CD4-positive, alpha-beta T cell treated with Interferon alpha-2 for 1 hour (primary cell): ENCODE measurements at places on chromosomes 6 and 20.

- no peak for DNase-seq
Measured at GRCh38 chr6:34890533-34890925, 1.5 kb downstream of the ANKS1A start.

DNA sequence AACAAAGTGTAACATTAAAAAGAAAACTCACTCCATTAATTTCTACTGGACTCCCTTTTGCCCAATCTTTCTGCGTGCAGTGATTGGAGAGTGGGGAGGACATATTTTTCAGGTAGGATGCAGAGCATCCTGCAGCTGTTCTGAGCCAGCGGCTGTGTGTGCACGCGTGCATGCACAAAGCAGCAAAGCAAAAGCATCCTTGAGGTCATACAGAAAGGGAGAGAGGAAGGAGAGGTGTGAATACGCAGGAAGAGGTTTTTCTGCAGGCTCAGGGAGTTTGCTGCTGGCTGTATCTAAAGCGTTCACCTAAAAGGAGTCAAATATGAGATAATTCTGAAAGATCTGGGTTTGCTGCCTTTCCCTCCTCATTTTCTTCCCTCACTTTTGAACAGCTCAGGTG lies 108.4 kb downstream of the HUS1B start:
- no peak for DNase-seq

- no peak for DNase-seq
Measured at GRCh38 chr20:5667705-5668528, 82.3 kb upstream of the SHLD1 start.

GRCh38 chr6:144990784-144991183 lies 705.6 kb downstream of the UTRN start:
- no peak for DNase-seq

DNA sequence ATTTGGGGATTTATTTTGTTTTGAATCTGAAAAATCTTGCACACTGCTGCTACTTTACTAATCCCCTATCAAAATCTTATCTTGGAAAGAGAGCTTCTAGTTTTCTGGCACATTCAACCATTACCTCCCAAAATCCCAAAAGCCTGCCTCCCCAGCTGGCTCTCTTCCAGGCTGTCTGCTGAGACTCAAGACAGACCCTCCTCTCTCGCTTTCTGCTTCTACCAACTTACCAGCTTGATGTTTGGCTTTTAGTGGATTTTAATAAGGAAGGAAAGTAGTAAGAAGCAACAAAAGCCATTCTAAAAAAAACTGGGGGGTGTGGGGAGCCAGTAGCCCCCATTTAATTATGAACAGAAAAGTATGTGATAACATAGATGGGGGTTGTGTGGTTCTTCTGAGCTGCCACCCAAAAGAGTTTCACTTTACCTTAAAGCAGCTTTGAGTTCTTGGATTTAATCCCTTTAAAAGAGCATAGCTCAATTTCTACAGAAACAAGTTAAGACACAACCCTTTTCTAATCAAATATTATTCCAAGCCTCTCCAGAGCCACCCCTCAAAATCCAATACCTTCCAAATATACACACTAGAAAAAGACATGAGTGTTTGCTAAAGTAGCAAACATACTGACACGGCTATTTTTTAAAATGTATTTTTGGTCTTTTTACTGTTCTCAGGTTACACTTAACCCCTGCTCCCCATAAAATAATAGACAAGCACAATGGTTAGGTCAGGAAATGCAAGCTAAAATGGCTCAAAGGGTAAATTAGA lies 71.7 kb downstream of the ATP9A start:
- no peak for DNase-seq

- no peak for DNase-seq
Measured at GRCh38 chr20:50431066-50431450, 79.1 kb upstream of the PTPN1 start.

DNA sequence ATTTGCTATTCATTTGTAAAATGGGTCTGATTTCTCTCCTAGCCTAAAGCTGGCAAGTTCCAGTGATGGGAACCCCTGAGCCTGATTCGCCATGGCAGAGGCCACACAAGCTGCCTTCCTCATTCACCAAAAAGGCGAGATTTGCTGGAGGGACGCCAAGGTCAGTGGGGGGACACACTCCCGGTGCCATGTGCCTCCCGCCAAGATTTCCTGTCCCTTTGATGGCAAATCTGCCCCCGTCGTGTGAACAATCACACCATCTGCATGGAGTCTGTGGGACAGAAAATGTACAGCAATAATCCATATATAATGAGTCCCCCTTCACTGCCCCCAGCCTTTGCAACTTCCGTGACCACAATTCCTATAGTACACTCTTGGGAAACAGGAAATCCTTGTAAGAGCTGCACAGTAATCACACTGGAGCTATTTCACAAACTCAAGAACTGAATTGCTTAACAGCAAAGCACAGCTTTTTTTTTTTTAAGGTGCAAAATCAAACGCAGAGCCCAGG lies 15.7 kb upstream of the IGF2R start:
- peak; percentile 18 for DNase-seq

DNA sequence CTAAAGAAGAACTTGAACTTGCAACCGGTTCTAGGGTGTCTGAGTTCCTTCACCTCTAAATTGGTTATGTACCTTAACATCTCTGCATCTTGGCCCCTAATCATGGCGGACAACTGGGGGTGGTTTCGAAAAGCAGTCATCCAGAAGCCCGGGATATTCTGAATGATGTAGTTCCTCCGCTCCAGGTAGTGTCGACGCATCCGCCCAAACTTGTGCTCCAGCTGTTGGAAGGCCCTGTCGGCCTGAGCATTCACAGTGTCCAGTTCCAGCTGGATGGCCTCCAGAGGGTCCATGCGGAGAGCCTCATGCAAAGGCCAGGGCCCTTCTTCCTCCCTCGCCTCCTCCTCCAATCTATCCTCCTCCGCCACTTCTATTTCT lies 887 bp downstream of the TSPYL1 start:
- no peak for DNase-seq

- DNase-seq: no peak
Measured at GRCh38 chr6:170081556-170081955, 209.3 kb downstream of the DLL1 start.

GRCh38 chr6:166627875-166628801 lies 1.1 kb upstream of the RPS6KA2 start:
- peak; percentile 63 for DNase-seq

GRCh38 chr20:23419995-23420901 lies 1.0 kb downstream of the NAPB start:
- peak; percentile 50 for DNase-seq

DNA sequence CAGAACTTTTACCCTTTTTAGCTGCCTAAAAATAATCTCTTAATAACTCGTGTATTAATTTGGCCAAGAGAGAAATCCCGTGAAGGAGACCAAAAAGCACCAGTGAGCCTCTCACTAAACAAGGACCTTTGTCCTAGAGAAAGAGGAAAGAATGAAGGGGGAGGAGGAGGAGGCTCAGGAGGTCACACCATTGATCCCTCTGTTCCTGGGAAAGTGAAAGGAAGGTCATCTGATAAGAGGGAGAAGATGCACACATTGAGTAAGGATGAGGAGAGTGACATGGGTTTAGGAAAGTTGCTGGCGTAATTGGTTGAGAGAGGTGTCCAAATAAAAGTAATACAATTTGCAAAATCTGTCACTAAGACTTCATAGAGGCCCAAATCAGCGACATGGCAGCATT lies 49.2 kb downstream of the HLA-DPB1 start:
- DNase-seq: no peak

GRCh38 chr20:19321176-19321575 lies 108.7 kb downstream of the SLC24A3 start:
- no peak for DNase-seq

DNA sequence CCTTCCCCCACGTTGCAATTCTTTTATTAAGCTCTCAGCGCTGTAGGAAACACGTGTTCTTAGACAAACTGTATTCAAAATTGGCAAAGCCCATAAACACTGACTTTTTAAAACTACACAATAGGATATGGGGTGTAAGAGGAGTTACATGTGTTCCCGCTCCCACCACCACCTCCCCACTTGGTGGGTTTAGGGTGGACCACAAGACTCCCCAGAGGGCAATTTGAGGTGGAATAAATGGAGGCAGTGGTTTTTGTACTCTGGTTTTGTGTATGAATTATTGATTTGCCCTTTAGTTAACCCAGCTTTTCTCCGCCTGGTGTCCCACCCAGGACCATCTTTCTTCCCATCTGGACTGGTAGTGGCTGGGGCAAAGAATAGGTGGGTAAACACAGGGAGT lies 3.7 kb downstream of the UQCC2 start:
- no peak for DNase-seq

DNA sequence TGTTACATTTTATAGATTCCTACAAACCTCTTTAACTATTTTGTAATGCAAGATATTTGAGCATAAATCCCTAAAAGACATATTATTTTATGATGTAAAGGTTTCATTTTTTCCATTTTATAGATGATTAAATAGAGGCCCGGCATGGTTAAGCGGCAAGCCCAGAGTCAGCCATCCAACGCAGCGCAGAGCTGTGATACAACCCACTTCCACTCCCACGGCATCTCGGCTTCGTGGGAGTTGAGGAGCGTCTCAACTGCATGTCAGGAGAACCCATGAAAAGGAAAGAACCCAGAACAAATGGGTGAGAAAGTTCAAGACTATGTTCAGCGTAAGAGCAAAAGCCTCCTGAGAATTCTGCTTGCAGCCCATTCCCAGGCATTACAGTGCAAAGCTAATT lies 488.2 kb downstream of the PRKN start:
- no peak for DNase-seq

DNA sequence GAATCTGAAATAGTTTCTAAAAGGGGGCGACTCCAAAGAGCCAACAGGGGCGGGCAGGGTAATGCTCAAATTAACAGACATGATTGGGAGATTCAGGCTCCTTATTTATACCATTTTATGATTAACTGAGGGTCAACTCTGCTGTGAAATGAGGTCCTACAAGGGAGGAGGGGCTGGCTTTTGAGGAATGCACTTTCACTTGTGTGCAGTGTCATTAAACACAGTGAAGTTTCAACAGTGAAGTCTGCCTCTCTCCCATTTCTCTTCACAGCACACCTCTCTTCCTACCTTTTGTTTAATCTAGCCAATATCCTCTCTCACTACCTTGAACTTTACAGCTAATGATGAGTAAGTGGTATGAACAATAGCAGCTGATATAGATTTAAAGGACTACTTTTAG lies 557.3 kb upstream of the CITED2 start:
- DNase-seq: no peak

DNA sequence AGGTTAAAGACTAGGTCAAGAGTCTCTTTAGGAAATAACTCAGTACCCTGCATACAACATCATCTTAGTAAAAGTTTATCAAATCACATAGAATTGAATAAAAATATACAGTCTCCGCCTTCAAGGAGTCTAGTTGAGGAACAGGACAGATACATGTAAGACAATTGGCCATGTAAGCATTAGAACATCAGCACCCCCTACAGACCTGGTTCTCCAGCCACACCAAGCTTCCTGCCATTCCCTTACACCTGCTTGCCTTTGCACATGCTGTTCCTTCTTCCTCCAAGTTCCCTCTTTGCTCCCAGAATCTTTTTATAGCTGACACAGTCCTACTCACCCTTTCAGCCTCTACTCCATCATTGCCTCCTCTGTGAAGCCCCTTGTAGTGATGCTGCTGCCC lies 187.8 kb upstream of the LRFN2 start:
- DNase-seq: no peak

DNA sequence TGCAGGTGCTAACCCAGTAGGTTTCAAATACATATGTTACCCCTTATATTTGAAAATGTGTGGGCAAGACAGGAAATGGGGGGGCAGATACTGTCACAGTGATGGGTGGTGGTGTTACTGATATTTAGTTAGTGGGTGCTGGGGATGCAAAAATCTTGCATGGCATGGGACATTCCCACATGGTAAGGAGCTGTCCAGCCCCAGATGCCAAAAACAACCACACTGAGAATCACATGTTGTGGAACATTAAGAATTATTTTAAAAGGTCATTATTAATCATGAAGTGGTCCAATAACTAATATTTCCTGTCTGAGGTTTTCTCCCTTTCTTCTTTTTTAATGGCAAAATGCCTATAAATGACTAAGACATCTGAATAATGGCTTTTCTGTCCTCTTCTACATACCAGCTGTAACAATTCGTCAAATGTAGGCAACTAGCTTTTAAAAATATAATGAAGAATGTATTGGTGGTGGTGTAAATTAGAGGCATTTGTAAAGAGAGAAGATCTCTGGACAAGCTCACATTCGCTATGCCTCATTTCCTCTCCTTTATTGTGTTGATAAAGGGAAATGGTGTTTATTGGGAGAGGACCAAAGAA lies 57.3 kb upstream of the SLC35B3 start:
- DNase-seq: no peak

- no peak for DNase-seq
Measured at GRCh38 chr6:100979267-100979666, 98.1 kb upstream of the ASCC3 start.

- DNase-seq: no peak
Measured at GRCh38 chr6:107965746-107966145, 7.7 kb upstream of the SEC63 start.

DNA sequence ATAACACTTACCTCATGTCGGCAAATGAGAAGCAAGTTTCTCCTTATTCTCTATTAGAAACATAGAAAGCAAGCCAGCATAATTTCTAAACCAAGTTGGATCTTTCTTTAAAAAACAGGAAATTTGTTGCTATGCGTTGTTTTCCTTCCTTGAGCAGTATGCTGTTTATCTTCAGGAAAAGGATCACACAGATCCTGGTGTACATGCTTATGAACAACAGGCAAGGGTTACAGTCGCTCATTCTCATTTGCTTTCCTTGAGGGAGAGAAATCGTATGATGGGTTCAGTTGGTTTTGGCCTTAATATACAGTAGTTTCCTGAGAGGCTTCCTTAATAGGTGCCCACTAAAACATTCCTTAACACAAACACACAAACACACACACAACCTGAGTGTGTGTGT lies 118.8 kb downstream of the FYN start:
- no peak for DNase-seq

GRCh38 chr20:53072923-53073579 lies 100.9 kb downstream of the TSHZ2 start:
- no peak for DNase-seq

DNA sequence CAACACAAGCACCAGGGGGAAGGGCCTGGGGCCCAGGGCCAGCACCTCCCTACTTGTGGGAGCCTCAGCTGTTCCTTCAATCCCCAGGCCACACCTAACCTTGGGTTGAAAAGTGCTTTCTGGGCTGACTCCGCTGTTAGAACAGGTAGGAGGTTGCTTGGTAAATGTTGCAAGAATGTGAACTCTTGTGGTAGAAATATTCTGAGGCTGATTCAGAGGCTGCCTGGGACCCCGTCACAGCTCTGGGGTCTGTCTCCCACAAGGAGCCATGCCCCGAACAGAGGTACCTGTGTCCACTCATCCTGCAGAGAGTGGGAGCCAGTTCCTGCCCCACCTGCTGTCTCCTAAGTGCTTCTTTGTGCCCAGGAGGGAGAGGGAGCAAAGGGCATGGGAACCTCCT lies 14.4 kb upstream of the MAS1L start:
- DNase-seq: no peak
